ENCODE measurements at places on chromosomes 1 and 21. TPM values are rescaled to one million over a fixed set of nuclear protein-coding genes. Genes with fewer than 3 reads are reported as not detected.
A peak's percentile ranks its signal among the peaks of the same experiment; 100 is the strongest.

CELA3B gene
- not detected for total RNA-seq

CNR2 gene
- total RNA-seq = not detected

DNA sequence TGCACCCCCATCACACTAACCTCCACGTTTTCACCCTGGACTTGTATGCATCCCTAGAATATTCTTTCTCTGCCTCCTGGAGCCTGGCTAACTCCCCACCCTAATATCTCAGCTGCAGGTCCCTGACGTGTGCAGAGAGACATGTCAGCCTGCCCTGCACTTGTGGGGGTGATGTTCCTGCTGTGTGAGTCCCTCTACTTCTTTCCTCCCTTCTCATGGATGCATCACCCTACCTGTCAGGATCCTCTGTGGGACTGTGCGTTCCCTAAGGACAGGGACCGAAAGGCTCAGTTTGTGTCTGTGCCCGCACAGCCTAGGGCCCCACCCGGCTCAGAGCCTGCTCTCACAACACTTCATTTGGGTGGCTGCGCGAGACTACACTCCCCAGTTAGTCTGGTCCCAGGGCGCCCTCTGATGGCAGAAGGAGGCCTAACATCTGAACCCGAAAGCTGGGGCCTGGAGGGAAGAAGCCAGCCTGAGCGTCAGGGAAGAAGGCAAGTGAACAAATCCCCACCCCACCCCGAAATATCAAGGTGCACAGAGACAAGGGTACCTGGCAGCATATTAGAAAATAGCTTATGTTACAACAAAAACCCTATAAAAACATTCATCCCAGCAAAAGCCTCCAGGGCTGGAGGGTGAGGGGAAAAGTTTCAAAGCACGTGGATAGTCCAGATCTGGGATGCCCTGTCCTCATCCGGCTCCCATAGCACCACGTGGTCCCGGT lies 3.7 kb downstream of the CD52 start:
- DNase-seq = peak; percentile 90

- DNase-seq = no peak
Measured at GRCh38 chr21:32131960-32132359, 146.9 kb downstream of the MIS18A start.

- no peak for DNase-seq
Measured at GRCh38 chr1:235004276-235004675, 124.4 kb downstream of the TOMM20 start.

DNA sequence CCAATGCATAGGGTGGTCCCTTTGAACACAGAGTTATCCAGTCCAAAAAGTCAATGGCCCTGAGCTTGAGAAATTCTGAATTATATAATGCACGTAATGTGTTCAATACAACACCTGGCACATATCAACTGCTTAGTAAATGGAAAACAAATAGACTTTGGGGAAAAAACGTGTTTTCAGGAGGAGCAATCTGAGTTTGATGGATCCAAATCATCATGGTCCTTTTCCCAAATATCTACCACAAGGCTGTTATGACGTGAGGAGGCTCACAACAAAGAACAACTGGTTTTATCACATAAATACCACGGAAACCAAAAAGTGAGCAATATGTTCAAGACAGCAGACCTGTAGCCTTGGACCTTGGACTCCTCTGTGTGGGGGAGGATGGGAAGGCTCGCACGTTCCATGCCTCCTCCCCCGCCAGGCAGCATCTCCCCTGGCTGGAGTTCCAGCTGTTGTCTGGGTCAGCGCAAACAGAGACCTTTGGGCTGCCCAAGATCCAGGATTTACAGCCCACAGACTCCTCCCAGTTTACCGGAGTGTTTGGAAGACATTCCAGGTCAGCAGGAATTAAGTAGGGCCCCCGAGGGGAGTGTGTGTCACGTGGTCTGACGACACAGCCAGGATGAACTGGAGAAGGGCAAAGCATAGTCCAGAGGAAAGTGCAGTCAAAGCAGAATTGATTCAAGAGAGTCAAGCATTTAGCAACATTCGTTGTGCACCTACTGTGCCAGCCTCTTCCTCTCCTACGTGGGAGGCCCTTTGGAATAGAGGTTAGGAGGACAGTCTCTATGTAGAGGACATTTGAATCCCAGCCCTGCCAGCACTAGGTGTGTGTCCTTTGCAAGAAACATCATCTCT lies 32.2 kb upstream of the MED18 start:
- DNase-seq = no peak
